Daoy (cell line): ENCODE measurements at places on chromosomes 6 and 20. TPM values are rescaled to one million over a fixed set of nuclear protein-coding genes. Genes with fewer than 3 reads are reported as not detected.

Gene MYBL2
- total RNA-seq, result 30.0 and 48.8 TPM in 2 replicates

Gene PRL
- not detected in 2 replicates for total RNA-seq

DNA sequence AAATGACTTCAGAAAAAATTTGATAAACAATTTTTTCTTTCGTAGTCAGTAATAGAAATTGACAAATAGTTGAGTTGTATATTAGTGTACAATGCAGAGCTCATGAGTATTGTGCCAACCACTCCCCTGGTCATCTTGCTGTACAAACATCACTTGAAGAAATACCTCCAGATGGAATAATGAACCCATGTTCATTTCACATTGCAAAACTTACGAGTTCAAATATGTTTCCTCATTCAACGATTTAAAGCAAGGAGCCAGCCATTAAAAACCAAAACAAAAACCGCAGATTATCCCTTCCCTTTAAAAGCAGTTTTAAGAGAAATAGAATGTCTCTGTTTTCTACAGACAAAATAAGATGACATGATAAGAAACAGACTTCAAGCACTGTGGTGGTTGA, 62.5 kb downstream of the RALGAPA2 start:
- DNase-seq, result no peak

GRCh38 chr6:109722564-109723254, 31.6 kb downstream of the FIG4 start:
- DNase-seq, result no peak

Gene SLC2A10
- total RNA-seq, result 3.8 and 11.4 TPM in 2 replicates

DNA sequence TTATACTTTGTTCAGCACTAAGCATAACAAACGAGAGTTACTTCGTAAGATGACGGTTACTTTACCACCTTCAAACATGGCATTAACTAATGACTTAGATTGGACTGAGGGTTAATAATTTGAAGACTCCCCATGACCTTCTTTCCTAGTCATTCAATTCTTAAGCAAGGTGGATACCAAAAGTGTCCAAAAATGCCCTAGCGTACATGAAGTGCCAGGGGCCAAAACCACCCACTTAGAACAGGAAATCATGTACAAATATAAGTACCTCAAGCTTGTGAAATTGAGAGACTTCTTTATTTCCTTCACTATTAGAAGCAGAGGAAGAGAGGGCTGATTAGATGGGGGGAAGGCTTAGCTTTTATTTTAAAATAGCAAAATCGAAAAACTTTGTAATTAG, 166.4 kb downstream of the ATXN1 start:
- DNase-seq, result no peak

DNA sequence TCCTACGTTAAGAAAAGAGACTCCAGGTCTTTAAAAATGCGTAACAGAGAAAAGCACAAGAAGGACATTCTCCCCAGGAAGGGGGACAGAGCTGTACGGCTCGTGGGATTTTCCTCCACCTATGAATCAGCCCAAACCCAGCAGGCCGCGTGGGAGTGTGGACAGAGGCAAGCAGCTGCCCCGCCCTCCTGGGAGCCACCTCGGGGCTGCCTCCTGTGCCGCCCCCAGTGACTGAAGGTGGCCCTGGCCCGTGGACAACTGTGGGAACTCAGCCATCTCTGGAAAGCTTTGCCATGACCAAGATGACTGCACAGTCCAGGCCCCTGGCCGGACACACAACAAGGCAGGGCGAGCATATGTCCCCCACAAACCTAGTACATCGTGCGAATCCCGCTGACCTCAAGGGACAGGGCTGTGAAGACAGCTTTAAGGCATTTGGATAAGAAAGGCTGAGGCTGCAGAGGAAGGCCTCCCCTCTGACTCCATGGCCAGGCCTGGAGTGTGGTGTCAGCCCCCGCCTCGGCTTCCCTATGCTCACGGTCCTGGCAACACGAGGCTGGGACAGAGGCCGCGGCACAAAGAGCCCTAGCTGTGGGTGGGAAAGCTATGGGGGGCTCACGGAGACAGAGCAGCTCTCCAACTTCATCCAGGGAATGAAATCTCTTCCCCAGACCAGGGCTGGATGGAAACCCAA, 26.9 kb downstream of the PXDC1 start:
- DNase-seq, result no peak

Gene CAGE1
- 0.11 and 0.36 TPM in 2 replicates for total RNA-seq

Gene RFX6
- not detected in 2 replicates for total RNA-seq

Gene FRK
- 0.21 and 0.57 TPM in 2 replicates for total RNA-seq

Gene SPATA25
- total RNA-seq, result not detected in 2 replicates

- DNase-seq, result peak; percentile 75
Measured at GRCh38 chr6:129748212-129748900, 38.4 kb upstream of the ARHGAP18 start.

GRCh38 chr6:167505782-167506181, 180.9 kb downstream of the TTLL2 start:
- DNase-seq, result no peak

Gene WDR27
- total RNA-seq, result 20.5 and 22.2 TPM in 2 replicates

DNA sequence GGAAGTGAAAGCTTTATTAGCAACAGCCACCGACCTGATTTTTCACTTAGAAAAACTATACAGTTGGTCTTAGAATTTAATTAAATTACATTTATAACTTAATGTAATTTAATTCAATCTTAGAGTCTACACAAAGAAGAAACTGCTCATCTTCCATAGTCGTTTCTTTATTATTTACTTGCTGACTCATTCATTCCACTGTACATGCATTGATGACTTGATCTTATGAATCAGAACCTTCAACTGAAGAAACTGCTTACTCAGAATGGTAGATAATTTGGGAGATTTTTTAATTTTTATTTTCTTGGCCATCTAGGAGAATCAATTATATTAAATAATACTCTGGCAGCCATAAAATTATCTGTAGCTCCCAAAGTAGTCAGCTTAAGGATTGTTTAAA, 1021.6 kb upstream of the FLRT3 start:
- DNase-seq, result no peak

DNA sequence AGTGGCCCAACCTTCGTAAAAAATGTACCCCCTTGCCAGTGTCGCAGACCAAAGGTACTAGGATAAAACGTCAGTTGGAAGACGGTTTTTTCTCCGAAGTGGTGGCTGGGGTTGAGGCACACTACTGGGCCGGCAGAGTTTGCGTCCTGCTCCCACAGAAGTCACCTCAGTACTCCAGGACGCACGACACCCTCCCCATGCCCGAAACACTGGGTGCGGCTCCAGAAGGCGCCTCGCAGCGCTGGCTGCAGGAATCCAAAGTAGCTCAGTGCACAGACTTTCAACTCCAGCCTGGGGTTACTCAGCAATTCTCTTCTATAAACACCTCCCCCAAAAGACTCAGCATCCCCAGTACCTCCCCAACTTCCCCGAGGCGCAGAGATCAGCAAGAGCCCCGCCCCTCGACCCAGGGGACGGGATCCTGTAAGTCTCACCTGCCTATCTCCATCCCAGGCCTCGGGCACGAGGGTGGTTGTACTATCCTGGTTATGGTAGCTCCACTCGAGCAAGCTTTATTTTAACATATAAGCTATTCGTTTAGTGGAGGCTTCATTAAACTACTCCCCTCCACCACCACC, 88.2 kb downstream of the ZFP64 start:
- peak; percentile 35 for DNase-seq
